ENCODE measurements at places on chromosomes 7 and 10.

DNA sequence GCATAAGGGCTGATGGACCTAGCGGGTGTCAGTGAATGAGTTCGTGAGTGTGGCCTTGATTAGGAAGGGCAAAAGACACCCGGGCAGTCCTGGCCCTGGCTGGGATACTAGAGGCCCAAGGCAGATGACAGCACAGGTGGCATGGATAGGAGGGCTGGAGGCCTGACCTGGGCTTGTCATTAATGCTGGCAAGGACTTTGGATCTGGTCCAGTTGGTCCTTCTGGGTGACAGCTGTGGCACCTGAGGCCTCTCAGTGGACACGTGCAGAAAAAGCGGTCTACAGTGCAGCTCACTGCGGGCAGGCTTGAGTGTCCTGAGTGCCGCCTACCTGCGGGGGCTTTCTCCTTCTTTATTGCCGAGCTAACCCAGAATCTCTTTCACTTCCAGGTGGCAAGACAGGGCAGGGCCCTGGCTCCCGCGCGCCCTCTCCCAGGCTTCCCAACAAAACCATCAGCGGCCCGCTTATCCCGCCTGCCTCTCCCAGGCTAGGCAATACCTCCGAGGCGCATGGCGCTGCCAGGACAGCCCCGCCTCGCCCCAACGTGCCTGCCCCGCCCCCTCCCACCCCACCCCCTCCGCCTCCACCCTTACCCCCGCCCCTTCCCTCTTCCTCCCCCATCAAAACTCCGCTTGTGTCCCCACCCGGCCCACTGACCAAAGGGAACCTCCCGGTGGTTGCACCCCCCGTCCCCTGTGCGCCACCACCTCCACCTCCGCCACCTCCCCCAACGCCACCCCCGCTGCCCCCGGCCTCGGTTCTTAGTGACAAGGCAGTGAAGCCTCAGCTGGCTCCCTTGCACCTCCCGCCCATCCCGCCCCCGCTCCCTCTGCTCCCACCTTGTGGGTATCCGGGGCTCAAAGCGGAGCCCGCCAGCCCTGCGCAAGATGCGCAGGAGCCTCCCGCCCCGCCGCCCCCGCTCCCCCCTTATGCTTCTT lies 77.4 kb downstream of the WIPF3 start:
- DNase-seq: no peak

GRCh38 chr10:4240608-4241197 lies 455.7 kb upstream of the KLF6 start:
- DNase-seq: no peak

- DNase-seq: no peak
These were observed 359.2 kb upstream of the AOAH start for GRCh38 chr7:37083311-37084096.

DNA sequence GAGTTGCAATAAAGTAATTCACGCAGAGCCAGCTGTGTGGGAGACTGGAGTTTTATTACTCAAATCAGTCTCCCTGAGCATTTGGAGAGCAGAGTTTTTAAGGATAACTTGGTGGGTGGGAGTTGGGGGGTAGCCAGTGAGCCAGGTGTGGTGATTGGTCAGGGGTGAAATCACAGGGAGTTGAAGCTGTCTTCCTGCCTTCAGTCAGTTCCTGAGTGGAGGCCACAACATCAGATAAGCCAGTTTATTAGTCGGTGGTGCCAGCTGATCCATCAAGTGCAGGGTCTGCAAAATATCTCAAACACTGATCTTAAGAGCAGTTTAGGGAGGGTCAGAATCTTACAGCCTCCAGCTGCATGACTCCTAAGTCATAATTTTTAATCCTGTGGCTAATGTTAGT lies 3.3 kb upstream of the CYP51A1 start:
- no peak for DNase-seq

GRCh38 chr10:17607603-17608332 lies 9.4 kb downstream of the HACD1 start:
- DNase-seq: peak; percentile 46

DNA sequence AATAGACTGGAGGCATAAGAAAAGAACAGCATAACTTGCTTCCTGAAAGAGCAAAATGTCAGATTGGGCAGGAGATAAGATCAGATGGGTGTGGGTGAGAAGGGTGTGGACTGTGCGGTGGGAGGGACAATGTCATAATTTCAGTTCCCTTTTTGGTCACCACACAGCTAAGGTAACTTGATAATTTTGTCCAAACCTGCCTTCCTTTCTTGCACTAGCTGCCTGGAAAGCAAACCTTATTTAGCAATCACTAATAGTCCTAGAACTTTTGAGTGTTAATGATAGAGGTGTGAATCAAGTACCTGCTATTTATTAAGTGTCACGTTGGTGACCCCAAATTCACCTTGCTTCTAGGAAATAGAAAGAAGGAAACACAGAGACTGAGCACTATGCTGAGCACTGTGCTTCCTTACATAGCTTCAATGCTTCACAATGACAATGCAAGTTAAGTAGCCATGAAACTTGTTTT lies 72.4 kb upstream of the SP4 start:
- peak; percentile 82 for DNase-seq

GRCh38 chr7:17362439-17363105 lies 64.1 kb downstream of the AHR start:
- no peak for DNase-seq

GRCh38 chr7:33970536-33970935 lies 65.2 kb downstream of the BMPER start:
- no peak for DNase-seq

DNA sequence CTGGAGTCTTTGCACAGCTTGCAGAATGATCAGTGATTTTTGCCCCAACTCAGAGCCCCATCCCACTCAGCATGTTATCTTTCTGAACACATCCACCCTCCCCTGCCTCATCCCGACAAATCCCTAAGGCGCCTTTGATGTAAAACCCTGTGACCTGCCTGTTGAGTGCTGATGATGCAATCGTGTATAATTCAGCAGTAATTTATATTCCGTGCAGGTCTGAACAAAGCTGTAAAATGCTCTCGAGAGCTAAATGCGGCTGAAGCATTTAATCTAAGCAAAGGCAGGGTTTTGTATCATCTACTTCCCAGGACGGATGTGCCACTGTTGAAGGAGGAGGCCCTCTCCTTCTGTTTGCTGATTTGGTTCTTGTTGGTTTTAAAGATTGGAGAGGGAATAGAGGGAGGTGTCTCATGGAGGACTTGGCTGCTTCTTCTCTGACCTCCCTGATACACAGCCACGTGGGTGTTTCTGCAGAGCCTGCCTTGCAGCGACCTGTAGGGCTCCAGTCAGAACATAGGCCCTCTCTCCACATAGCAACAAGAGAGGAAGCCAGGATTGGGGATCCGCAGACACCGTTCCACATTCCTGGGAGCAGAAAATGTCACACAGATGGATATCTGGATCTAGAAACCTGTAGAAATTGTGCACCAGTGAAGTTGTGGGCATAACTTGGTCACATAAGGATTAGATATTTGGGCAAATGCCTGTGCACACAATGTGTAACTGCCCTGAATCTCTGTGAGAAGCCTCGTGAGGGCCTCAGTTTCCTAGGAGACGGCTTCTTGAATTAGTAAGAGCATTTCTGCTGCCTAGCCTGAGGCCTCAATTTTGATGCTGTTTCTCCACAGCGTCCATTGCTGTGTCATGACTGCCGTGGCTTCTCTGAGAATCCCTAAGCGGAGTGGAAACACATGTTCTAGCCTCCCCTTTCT lies 90.2 kb upstream of the AGK start:
- DNase-seq: no peak

DNA sequence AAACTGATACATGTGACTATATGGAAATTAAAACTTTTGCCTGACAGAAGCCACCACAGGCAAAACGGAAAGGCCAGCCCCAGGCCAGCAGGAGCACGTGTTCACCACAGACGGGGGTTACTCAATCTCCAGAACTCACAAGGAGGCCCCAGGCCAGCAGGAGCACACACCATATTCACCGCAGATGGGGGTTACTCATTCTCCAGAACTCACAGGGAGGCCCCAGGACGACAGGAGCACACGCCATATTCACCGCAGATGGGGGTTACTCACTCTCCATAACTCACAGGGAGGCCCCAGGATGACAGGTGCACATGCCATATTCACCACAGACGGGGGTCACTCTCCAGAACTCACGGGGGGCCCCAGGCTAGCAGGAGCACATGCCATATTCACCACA lies 61.5 kb downstream of the NKX6-2 start:
- DNase-seq: no peak

DNA sequence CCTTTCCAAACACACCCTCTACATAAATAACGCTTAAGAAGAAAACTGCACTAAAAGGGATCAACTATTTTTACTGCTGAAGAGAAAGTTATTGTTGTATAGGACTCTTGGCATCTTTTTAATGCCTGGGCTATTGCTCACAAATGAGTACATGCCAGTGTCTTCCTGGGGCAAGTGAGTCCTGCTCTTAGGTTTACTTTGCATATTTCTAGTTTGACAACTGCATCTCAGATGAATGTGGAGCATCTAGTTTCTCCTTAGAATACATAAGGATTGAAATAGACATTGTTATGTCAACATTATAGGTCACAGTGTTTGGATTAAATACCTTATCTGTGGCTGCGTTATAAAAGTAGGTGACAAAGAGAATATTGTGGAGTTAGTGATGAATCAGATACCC lies 44.5 kb downstream of the PSMC2 start:
- DNase-seq: no peak

DNA sequence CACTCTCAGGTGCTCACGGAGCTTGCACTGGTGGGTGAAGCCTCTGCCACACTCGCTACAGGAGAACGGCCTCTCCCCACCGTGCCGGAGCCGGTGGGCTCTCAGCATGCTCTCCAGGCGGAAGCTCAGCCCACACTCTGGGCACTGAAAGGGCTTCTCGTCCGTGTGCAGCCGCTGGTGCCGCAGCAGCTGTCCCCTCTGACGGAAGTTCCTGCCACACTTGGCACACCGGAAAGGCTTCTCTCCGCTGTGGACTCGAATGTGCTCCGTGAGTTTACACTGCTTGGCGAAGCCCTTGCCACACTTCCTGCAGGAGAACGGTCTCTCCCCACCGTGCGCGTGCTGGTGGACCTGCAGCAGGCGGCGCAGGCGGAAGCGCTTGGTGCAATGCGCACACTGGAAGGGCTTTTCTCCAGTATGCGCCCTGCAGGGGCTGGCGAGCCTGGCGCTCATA lies 19.3 kb downstream of the ZNF786 start:
- DNase-seq: no peak

GRCh38 chr7:79079919-79080554 lies 373.4 kb downstream of the MAGI2 start:
- DNase-seq: no peak

GRCh38 chr7:78684201-78684600 lies 769.3 kb downstream of the MAGI2 start:
- DNase-seq: no peak

DNA sequence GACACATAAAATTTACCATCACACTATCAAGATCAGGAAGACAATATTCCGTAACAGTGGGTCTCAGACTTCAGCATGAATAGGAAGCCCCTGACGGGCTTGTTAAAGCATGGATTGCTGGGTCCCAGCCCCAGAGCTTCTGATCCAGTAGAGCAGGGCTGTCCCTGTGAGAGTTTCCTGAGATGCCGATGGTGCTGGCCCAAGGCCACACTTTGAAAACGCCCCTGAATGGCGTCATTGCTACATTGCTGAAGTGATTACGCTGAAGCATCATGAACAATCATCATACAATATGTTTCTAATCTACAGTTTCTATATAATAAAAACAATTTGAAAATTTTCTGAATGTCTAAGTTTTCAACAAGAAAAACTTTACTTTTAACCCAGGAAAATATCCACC lies 38.0 kb upstream of the TMEM72 start:
- no peak for DNase-seq

DNA sequence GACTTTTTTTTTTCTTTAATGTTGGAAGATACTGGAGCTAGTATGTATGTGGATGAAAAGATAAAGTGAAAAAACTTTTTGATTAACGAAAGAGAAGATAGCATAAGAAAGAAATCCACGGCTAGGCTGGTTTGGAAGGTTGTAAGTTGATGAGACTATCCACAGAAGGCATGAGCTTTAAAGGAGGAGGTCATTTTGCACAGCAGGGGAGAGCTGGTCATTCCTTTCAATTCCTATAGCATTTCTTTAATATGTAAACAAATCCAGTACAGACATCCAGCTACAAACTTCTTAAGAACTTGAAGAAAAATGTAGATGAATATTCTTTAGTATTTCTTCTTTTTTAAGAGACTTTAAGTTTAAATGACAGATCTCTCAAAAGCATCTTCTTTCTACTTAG lies 281.3 kb downstream of the CACNA2D1 start:
- DNase-seq: no peak

DNA sequence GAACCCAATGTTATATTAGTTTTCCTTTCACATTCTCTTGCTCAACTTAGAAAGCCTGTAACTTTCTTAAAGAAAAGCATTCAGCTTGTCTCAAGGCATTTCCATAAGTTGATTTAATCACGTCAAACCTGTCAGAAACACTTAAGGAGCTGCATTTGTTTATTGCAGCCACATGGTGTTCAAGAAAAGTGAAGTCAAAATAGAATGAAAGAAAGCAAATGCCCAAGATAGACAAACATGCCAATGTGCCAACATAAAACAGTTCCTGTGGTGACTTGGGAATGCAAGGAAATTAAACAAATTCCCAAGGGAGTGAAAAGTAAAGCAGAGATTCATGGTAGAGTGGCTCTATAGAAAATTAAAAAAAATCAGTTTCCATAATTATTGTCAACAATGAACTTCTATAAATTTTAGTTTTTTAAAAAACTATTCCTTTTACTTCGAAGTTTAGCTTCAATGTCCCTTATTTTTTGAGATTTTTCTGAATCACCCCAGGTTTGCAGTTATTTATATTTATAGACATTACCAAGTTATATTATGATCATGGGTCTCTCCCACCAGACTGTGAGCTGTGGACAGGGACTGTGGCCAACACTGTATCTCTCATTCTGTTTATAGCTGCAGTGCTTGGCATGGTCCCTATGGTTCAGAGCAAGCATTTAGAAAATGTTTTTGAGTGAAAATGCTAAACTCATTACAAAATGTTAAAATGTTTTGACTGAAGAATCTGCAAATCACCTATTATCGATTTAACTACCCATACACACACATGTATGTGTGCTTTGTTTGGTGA lies 887.4 kb downstream of the REEP3 start:
- DNase-seq: no peak

DNA sequence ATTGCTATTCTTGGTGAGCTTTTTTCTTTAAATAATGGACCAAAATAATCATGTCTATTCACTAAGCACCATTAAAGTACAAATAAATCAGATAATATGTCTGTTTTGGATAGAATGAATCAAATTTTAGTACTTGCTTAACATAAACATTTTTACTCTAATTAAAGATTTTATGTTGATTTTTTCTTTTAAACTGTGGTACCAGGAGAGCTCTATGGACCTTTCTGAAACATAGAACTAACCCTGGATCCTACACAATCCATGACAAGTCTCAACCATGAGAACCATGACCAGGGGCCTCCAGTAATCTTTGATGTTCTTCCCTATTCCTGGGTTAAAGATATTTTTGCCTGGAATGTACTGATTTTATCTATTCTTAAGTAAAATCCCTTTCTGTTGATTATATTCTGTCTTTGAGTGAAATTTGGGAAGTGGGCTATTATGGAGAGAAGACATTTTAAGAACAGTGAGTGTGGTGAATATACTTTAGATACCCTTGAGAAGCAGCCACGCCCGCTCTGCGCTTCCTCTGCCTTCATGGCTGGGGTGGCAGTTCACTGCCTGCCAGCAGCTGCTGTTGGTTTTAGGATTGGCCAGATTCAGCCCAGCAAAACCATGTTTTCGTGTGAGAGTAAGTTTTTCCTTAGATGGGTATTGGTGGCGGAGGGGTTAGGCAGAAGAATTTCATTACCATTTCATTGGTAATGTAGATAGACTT lies 42.2 kb upstream of the BHLHA15 start:
- DNase-seq: no peak

Data from MM.1S (cell line).